DND-41 (cell line): ENCODE measurements at places on chromosomes 11 and 22.
A peak's percentile ranks its signal among the peaks of the same experiment; 100 is the strongest.

DNA sequence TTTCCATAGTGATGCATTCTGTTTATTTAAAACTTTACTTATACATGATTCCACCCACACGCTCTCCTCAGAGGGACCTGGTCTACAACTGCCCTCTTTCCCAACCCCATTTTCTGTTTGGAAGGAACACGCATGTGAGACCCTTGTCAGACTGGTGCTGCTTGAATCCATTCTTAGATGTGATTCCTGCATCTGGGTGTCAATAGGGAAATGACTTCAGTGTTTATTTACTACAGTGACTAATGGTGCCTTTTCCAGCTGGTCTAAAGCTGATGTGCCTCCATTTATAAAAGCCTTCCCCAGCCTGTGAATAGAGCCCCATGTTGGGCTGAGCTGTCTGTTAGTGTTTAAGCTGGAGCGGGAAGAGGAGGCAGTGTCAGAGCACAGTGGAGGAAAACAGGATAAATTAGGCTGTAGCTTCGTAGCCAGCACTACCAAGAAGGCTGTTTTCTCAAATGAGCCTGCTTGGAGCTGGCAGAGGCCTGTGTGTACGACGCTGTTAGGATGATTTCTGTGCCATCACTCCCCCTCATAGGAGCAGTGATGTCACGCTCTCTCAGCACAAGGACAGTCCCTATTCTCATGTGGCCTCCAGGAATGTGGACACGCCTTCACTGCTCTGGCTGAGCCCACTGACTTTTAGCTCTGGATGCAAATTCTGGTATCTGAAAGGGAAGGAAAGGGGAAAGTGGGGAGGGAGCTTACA is 18.9 kb upstream of the C11orf96 start:
- no peaks in the 10 kb centered on the region for H3K4me1 ChIP-seq
- peaks cover 16% of the 10 kb centered on the region for H3K36me3 ChIP-seq
- no peak overlapping the region for H3K4me3 ChIP-seq
- DNase-seq, result no peak
- H3K27ac ChIP-seq, result no peak overlapping the region
- H3K27me3 ChIP-seq, result no peaks in the 10 kb centered on the region

GRCh38 chr11:74493791-74494630 is 487 bp upstream of the LIPT2 start:
- H3K4me1 ChIP-seq, result peaks cover 19% of the 10 kb centered on the region
- H3K27ac ChIP-seq, result peak overlapping the region; percentile 85
- peak overlapping the region; percentile 72 for H3K4me3 ChIP-seq
- H3K36me3 ChIP-seq, result no peaks in the 10 kb centered on the region; the same call in 1 of the 2 replicates
- no peak for DNase-seq

DNA sequence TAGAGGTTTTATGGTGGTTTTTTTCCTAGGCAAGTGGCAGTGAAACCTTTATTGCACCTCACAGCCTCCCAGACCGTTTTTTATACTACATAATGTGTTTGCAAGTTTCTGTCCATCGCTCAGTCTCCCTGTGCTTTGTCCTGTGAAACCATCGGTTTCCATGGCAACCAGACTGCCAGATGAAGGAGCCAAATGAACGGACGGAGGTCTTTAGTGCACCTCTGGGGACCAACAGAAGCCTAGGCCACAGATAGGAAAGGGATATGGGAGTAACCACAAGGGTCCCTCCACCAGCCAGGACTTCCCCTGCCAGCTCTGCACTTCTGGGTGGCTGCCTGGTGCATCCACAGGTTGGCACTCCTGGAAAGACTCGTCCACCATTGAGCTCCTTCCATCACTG is 165.0 kb downstream of the CHST1 start:
- H3K27me3 ChIP-seq, result no peaks in the 10 kb centered on the region
- no peak overlapping the region for H3K27ac ChIP-seq
- no peak overlapping the region for H3K4me3 ChIP-seq
- no peak for DNase-seq
- H3K4me1 ChIP-seq, result no peaks in the 10 kb centered on the region

GRCh38 chr22:23128269-23129108 is 13.3 kb downstream of the RSPH14 start:
- H3K27me3 ChIP-seq, result no peaks in the 10 kb centered on the region
- no peaks in the 10 kb centered on the region for H3K36me3 ChIP-seq
- DNase-seq, result peak; percentile 77

DNA sequence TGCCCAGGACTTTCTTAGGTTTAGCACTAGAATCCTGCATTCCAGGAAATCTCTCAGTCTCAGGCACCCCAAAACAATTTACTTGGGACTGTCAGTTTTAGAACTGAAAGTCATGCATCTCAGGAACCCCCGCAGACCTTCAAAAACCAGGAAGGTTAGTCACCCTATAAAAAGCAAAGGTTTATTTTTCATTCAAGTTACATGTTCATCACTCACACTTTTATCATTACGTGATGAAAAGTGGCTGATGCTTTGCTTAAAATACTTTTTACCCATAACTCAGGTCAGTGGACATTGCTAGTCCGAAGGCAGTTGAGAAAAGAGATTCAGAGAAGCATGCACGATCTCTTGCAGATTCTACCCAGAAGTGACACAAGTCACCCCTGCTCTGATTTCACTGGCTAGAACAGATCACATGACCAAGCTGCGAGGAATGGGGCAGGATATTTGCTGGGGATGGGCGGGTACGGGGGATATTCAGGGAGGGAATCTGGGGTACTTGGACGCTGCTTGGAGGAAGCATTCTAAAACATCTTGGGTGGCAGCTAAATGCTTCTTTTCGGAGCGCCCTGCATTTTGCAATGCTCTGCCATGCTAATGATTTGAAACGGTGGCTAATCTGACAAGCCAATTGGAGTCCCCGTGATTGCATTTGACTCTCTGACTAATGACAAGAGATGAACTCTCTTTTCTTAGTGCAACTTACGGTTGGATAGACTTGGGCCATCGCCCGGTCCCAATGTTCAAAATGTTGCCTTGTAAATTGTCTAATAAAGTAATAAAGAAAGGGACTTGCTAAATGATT is 110.2 kb downstream of the MIAT start:
- no peak for DNase-seq
- H3K4me1 ChIP-seq, result no peaks in the 10 kb centered on the region
- H3K4me3 ChIP-seq, result no peak overlapping the region
- H3K36me3 ChIP-seq, result peaks cover 18% of the 10 kb centered on the region; the same call in 1 of the 2 replicates
- H3K27ac ChIP-seq, result no peak overlapping the region

DNA sequence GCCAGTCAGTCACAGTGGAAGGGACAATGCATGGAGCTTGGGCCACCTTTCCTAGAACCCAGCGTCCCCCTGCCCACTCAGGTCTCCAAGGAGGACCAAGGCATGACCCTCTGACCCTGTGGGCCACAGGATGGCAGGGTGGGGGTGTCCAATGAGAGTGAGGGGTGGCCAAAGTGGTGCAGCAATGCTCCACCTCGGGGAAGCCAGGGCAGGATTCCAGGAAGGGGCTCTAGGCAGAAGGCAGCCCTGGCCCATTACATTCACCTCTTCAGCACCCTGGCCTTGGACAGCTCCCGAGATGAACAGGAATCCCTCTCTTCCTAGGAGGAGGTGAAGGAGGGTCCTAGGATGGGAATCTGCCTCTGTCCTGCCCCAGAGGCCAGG is 597.5 kb downstream of the BRD1 start:
- no peaks in the 10 kb centered on the region for H3K27me3 ChIP-seq
- H3K4me1 ChIP-seq, result no peaks in the 10 kb centered on the region
- H3K4me3 ChIP-seq, result no peak overlapping the region
- H3K36me3 ChIP-seq, result no peaks in the 10 kb centered on the region
- no peak overlapping the region for H3K27ac ChIP-seq

- no peaks in the 10 kb centered on the region for H3K4me1 ChIP-seq
- H3K27me3 ChIP-seq, result no peaks in the 10 kb centered on the region
- DNase-seq, result no peak
- peaks cover 79% of the 10 kb centered on the region for H3K36me3 ChIP-seq
Observed at GRCh38 chr11:1006762-1007161, 29.8 kb downstream of the MUC6 start.

GRCh38 chr22:43823353-43823908 is 11.3 kb upstream of the EFCAB6 start:
- H3K27me3 ChIP-seq, result no peaks in the 10 kb centered on the region
- H3K4me1 ChIP-seq, result no peaks in the 10 kb centered on the region
- no peaks in the 10 kb centered on the region for H3K36me3 ChIP-seq
- DNase-seq, result no peak
- no peak overlapping the region for H3K4me3 ChIP-seq

- H3K36me3 ChIP-seq, result no peaks in the 10 kb centered on the region
- no peak for DNase-seq
- H3K4me3 ChIP-seq, result no peak overlapping the region
- H3K27ac ChIP-seq, result no peak overlapping the region
- no peaks in the 10 kb centered on the region for H3K27me3 ChIP-seq
Observed at GRCh38 chr11:94049351-94049750, 28.2 kb downstream of the HEPHL1 start.

- peaks cover 95% of the 10 kb centered on the region for H3K36me3 ChIP-seq
- no peak overlapping the region for H3K27ac ChIP-seq
- H3K4me3 ChIP-seq, result no peak overlapping the region
- no peaks in the 10 kb centered on the region for H3K27me3 ChIP-seq
- no peak for DNase-seq
Observed at GRCh38 chr22:45179276-45180049, 15.7 kb downstream of the NUP50 start.

- no peaks in the 10 kb centered on the region for H3K36me3 ChIP-seq
- no peaks in the 10 kb centered on the region for H3K27me3 ChIP-seq
Observed at GRCh38 chr11:125945011-125945796, 640 bp upstream of the VSIG10L2 start.

DNA sequence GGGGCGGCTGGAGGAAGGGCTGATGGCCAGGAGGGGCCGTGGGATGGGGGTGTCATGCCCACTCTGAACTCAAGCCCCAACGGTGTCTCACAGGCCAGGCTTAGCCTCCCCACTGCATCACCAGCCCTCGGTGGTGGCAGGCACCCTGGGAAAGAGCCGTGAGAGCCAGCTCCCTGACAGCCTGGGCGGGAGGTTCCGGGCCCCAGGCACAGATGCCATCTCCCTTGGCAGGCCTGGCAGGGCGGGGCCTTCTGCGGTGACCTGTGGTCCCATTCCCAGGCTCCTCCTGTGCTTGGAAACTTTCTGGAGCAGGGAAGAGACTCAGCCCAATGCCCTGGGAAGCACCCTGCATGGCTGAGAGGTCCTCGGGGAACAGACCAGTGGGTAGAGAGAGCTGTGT is 4.8 kb downstream of the PHLDA2 start:
- no peaks in the 10 kb centered on the region for H3K27me3 ChIP-seq
- no peaks in the 10 kb centered on the region for H3K4me1 ChIP-seq
- no peaks in the 10 kb centered on the region for H3K36me3 ChIP-seq
- H3K4me3 ChIP-seq, result no peak overlapping the region
- no peak for DNase-seq

GRCh38 chr11:66866511-66866986 is 9.7 kb downstream of the LRFN4 start:
- no peaks in the 10 kb centered on the region for H3K27me3 ChIP-seq
- peaks cover 21% of the 10 kb centered on the region for H3K36me3 ChIP-seq
- no peak overlapping the region for H3K4me3 ChIP-seq
- no peak for DNase-seq

- DNase-seq, result no peak
- H3K27ac ChIP-seq, result no peak overlapping the region
- H3K4me3 ChIP-seq, result no peak overlapping the region
- H3K4me1 ChIP-seq, result no peaks in the 10 kb centered on the region
- no peaks in the 10 kb centered on the region for H3K27me3 ChIP-seq
Observed at GRCh38 chr11:74138021-74138420, 32.8 kb downstream of the C2CD3 start.

DNA sequence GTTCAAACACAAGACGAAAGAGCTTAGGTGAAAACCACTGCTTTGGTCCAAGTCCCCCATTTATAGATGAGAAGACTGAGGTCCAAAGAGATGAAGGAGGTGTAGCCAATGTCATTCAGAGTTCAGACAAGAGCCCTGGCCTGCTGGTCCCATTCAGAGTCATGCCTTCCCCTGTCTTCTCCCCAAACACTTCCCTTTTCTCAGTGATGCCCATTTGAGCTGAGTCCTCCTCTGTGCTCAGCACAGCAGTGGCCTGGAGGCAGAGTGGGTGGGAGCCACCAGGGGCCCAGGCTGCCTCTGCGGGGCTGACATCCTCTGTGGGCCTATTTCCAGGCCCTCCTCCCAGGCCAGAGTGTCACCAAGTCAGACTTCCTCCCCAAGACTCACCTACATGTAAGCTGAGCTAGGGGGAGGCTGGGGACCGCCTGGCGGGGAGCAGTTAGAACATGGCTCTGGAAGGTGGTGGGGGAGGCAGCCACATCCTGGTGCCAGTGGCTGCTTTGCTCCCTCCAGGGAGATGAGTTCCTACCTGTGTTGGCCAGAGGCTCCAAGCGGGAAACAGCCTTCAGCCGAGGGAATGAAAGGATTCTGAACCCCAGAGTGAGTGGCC is 22.4 kb upstream of the LRRC10B start:
- no peak for DNase-seq
- no peaks in the 10 kb centered on the region for H3K36me3 ChIP-seq
- H3K27ac ChIP-seq, result no peak overlapping the region
- no peaks in the 10 kb centered on the region for H3K4me1 ChIP-seq
- no peak overlapping the region for H3K4me3 ChIP-seq

- H3K4me3 ChIP-seq, result no peak overlapping the region
- no peak overlapping the region for H3K27ac ChIP-seq
- no peaks in the 10 kb centered on the region for H3K27me3 ChIP-seq
- H3K36me3 ChIP-seq, result peaks cover 94% of the 10 kb centered on the region
- no peaks in the 10 kb centered on the region for H3K4me1 ChIP-seq
- DNase-seq, result no peak
Observed at GRCh38 chr22:24335496-24335895, 64.9 kb downstream of the SPECC1L start.

GRCh38 chr11:30936491-30936890 is 350.3 kb upstream of the MPPED2 start:
- DNase-seq, result no peak
- no peak overlapping the region for H3K27ac ChIP-seq
- no peaks in the 10 kb centered on the region for H3K27me3 ChIP-seq
- H3K36me3 ChIP-seq, result no peaks in the 10 kb centered on the region
- no peaks in the 10 kb centered on the region for H3K4me1 ChIP-seq

- H3K27ac ChIP-seq, result no peak overlapping the region
- H3K36me3 ChIP-seq, result no peaks in the 10 kb centered on the region
- peaks cover 3% of the 10 kb centered on the region for H3K4me1 ChIP-seq
- DNase-seq, result no peak
Observed at GRCh38 chr22:22403771-22404170, 104.8 kb downstream of the ZNF280B start.
